ENCODE measurements at places on chromosomes 16 and 17.

DNA sequence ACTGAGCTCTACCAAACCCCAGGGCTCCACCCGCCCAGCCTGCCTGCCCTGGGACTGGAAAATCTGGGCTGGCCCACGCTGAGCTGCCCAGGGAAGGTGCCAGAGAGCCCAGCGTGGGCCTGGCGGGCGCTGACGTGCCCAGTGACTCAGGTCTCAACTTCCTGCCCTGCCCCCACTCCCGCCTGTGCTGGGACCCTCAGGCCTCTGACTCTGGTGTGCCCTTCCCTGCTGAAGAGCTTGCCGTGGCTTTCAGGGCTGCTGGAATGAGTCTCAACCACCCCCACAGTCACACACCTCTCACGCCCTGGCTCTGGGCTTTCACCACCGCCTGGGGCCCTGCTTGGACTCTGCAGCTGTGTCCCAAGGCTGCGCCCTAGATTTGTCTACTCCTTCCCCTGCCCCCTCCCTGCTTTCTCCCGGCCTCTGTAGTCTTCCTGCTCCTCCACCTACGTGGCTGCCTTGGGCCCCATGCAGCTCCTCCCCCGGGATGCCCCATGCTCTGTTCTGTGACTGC is 10.4 kb downstream of the LLGL1 start:
- DNase-seq: no peak

GRCh38 chr17:36602924-36603384 is 1.6 kb downstream of the MRM1 start:
- peak; percentile 74 for DNase-seq

DNA sequence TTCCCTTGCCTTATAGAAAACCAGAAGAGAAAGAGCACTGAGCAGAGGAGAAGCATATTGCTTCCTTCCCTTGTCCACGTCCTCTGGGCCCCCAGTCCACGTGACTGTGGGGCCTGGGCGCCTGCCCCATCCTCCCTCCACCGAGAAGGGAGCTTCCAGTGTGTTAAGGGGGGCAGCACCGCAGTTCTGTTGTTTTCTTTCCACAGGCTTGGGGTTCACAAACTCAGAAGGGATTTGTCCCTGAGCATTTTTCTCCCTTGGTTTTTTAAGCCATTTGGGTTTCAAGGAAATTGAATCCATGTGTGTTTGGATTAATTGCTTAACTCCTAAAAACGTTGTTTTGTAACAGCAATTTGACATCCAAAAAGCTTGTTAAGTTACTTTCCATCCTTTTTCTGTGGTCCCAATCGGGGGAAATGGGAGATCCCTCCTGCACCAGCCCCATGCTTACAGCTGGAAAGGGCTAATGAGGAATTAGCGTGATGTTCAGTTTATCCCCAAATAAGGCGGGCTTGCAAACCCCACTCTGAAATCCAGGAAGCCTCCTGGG is 347.5 kb upstream of the TNRC6C start:
- no peak for DNase-seq

DNA sequence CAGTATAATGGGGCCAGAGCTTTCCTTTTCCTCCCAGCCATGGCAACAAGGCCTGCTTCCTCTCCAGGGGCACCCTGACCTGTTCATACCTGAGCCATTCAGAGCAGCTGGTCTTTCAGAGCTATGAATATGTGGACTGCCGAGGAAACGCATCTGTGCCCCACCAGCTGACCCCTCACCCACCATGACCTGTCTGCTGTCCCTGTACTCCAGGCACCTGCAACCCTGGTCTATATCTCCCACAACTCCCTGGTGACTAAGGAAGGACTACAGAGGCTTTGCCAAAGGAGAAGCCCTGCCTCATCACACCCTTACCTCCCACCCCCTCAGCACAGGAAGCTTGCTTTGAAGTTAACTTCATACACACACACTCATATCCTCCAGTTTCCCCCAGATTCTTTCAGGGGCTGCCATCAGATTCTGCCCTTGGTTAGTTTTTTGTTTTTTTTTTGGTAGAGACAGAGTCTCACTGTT is 6.0 kb downstream of the TMEM106A start:
- DNase-seq: peak; percentile 29

DNA sequence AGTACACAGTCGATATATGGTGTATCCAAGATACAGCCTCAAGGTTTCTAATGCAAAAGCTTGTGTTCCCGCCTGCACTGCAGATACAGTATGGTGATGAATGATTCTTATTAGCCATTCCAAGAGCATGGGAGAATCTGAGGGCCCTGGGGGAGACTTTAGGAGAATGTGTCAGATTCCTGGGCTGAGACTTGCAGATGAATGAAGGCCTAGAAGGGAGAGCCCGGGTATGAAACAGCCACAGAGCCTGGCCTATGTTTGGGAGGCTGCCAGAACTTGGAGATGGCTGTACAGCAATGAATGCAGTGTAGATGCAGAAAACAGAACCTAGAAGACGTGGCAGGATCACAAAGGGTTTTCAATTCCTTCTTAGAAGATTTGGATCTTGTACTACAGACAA is 510.7 kb downstream of the HAPSTR1 start:
- DNase-seq: no peak
